ENCODE measurements at places on chromosomes 7 and 10. TPM values are rescaled to one million over a fixed set of nuclear protein-coding genes. Genes with fewer than 3 reads are reported as not detected.

Gene NSUN6
- total RNA-seq = 34.2 TPM

Gene ZNF467
- total RNA-seq = 1.6 TPM

Gene A1CF
- not detected for total RNA-seq

Gene SEMA4G
- total RNA-seq = 6.5 TPM

Gene GHRHR
- not detected for total RNA-seq

Gene CDNF
- 0.82 TPM for total RNA-seq

Gene EEPD1
- 13.9 TPM for total RNA-seq

Gene DOCK4
- total RNA-seq = 70.9 TPM

Gene CYP2C19
- 0.41 TPM for total RNA-seq

Gene RAB18
- 112 TPM for total RNA-seq

Gene ABLIM1
- 51.4 TPM for total RNA-seq

Gene SMO
- 8.6 TPM for total RNA-seq

Gene CASTOR2
- total RNA-seq = 40.8 TPM

Gene ABCF2
- total RNA-seq = 38.3 TPM

Gene HOXA3
- not detected for total RNA-seq

Gene POLR2J3
- 21.2 TPM for total RNA-seq

Gene KLLN
- total RNA-seq = 0.82 TPM

Gene EBLN1
- total RNA-seq = not detected

Gene CYP3A4
- not detected for total RNA-seq

Gene MRPL43
- 35.5 TPM for total RNA-seq

Gene CYP26C1
- under 0.01 TPM for total RNA-seq

Gene BTAF1
- 65.2 TPM for total RNA-seq

Gene BEND7
- total RNA-seq = 9.8 TPM

Gene ABCA13
- under 0.01 TPM for total RNA-seq

Gene PRKG1
- total RNA-seq = 15.5 TPM

Gene TFEC
- 0.82 TPM for total RNA-seq

Gene GJC3
- total RNA-seq = 0.41 TPM

Gene NOLC1
- total RNA-seq = 40.8 TPM

Gene ENTPD1
- total RNA-seq = 6.9 TPM

Gene TMEM130
- total RNA-seq = 4.9 TPM

Gene RBP3
- not detected for total RNA-seq

Gene FAS
- total RNA-seq = 1.6 TPM

Gene SFTPD
- total RNA-seq = 0.41 TPM

Gene CHAT
- not detected for total RNA-seq

Gene SUN3
- total RNA-seq = not detected

Gene TACR2
- total RNA-seq = 0.82 TPM

Gene OR2A12
- total RNA-seq = not detected

Gene IDI2
- total RNA-seq = not detected

Gene ANKRD30A
- total RNA-seq = not detected

Gene GOLGA7B
- total RNA-seq = 17.9 TPM

Gene PTN
- 154 TPM for total RNA-seq

Gene VWA2
- total RNA-seq = 2.9 TPM

Gene PRF1
- not detected for total RNA-seq

Gene GJD4
- total RNA-seq = not detected

Gene GALNT17
- total RNA-seq = 26.5 TPM

Gene ADARB2
- total RNA-seq = 3.3 TPM

Gene SMKR1
- total RNA-seq = 3.7 TPM

Gene AKR1C8
- total RNA-seq = not detected

Gene CPXM2
- total RNA-seq = under 0.01 TPM

Measured in frontal cortex (tissue), 4 donors.